NCI-H187 treated with DMSO at 0.1 percent for 48 hours (cell line): ENCODE measurements at places on chromosomes 7 and 10.

GRCh38 chr10:47241256-47241655 is 58.7 kb upstream of the GDF10 start:
- DNase-seq: no peak

- DNase-seq: no peak
Measured at GRCh38 chr7:44473295-44473694, 17.2 kb downstream of the NUDCD3 start.

DNA sequence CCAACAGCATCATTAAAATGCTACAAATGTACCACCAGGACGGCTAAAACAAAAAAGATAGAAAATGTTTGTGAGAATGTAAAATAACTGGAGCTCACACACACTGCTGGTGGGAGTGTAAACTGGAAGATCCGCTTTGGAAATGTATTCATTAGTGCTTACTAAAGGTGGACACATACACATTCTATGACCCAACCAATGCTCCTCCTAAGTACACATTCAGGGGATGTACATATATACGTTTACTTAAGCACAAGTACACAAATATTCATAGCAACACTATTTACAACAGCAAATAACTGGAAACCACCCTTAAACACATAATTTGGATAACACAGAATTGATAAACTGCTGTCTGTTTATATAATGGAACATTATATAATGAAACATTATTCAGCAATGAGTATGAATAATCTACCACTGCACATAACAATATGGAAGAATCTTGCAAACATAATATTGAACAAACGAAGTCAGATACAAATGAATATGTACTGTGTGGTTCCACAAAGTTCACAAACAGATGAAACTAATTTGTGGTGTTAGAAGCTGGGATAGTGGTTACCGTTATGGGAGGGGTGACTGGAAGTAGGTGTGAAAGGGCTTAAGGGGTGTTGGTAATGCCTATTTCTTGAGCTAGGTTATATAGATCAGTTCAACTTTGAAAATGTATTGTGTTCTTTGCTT is 52.1 kb downstream of the STRA8 start:
- no peak for DNase-seq

GRCh38 chr10:124119946-124120345 is 26.5 kb upstream of the CHST15 start:
- no peak for DNase-seq

- no peak for DNase-seq
Measured at GRCh38 chr10:13068071-13068470, 31.9 kb upstream of the OPTN start.

- no peak for DNase-seq
Measured at GRCh38 chr10:89463846-89464537, 49.6 kb downstream of the IFIT5 start.
